SK-N-SH (cell line): ENCODE measurements at places on chromosomes 5 and 9. TPM values are rescaled to one million over a fixed set of nuclear protein-coding genes. Genes with fewer than 3 reads are reported as not detected.

DNA sequence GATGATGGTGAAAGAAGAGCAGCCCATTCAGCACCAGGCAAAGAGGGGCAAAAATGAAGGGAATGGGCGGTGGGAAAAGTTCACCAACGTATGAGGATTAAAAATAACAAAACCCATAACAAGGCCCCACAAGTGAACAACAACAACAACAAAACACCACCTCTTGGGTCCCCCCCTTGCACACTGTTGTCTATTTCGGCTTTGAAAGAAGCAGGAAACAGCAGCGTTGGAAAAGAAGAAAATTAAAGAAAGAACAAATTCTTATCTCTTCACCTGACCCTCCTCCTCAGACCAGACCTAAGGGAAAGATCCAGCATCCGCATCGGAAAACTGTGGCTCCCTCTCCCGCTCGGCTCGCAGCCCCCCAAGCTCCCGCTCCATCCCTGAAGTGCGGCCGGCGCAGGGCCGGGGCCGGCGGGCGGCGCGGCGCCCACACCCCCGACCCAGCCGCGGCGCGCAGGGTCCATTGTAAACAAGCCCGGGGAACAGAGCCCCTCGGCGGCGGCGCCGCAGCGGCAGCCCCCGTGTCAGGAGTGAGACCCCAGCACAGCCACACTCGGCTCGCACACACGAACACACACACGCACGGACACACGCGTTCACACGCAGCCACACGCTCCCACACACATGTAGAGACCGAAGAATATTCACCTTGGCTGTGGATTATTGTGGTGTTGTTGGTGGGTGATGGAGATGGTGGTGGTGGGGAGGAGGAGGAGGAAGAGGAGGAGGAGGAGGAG lies 535 bp downstream of the RFX3 start:
- peak; percentile 69 for DNase-seq
- peak overlapping the region; percentile 100 for H3K27ac ChIP-seq
- H3K36me3 ChIP-seq = peaks cover 12% of the 10 kb centered on the region
- peak overlapping the region; percentile 79 for H3K4me3 ChIP-seq
- no peaks in the 10 kb centered on the region for H3K27me3 ChIP-seq

GRCh38 chr9:131043087-131043486 lies 34.1 kb downstream of the LAMC3 start:
- no peak for DNase-seq
- no peaks in the 10 kb centered on the region; the same call in 1 of the 2 replicates for H3K4me1 ChIP-seq
- no peak overlapping the region for H3K4me3 ChIP-seq
- H3K36me3 ChIP-seq = no peaks in the 10 kb centered on the region

GRCh38 chr5:41790038-41790776 lies 80.0 kb downstream of the OXCT1 start:
- H3K27ac ChIP-seq = peak overlapping the region; percentile 95
- no peaks in the 10 kb centered on the region for H3K27me3 ChIP-seq
- peak; percentile 55 for DNase-seq
- H3K36me3 ChIP-seq = no peaks in the 10 kb centered on the region

- peak; percentile 21 for DNase-seq
- H3K27me3 ChIP-seq = no peaks in the 10 kb centered on the region
- no peaks in the 10 kb centered on the region for H3K4me1 ChIP-seq
- H3K36me3 ChIP-seq = peaks cover 3% of the 10 kb centered on the region; the same call in 1 of the 2 replicates
- no peak overlapping the region for H3K4me3 ChIP-seq
- no peak overlapping the region for H3K27ac ChIP-seq
Observed at GRCh38 chr9:93264338-93265125, 80.6 kb downstream of the WNK2 start.

DNA sequence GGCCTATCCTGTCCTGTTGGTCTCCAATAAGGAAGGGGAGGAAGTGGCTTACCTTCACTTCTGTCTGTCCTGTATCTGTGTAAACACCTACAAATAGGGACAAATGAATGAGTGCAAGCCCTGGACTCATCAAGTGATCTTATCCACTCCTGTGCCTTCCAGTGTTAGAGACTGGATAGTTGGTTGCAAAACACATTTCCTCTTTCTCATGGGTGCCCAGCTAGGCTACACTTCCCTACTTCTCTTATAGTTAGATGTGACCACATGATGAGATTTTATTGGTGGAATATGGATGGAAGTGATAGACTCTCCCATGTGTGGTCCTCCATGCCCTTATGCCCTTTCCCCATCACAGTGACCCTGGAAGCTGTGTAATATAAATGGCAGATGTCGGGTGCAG lies 16.9 kb upstream of the PFDN1 start:
- no peak for DNase-seq
- H3K4me1 ChIP-seq = peaks cover 7% of the 10 kb centered on the region; the same call in 1 of the 2 replicates
- no peaks in the 10 kb centered on the region for H3K27me3 ChIP-seq
- H3K4me3 ChIP-seq = no peak overlapping the region
- H3K27ac ChIP-seq = no peak overlapping the region
- no peaks in the 10 kb centered on the region for H3K36me3 ChIP-seq

The MEGF10 gene
- polyA plus RNA-seq = 0.67 and 1.1 TPM in 2 replicates

The F2RL1 gene
- polyA plus RNA-seq = 31.3 and 41.3 TPM in 2 replicates

The PCDHGC3 gene
- polyA plus RNA-seq = 55.8 and 97.0 TPM in 2 replicates

The CDC25C gene
- 4.9 and 5.2 TPM in 2 replicates for polyA plus RNA-seq
